ENCODE measurements at places on chromosomes 2 and 18. TPM values are rescaled to one million over a fixed set of nuclear protein-coding genes. Genes with fewer than 3 reads are reported as not detected.

Gene RAPGEF4
- total RNA-seq, result 1.9 TPM

Gene WDFY1
- 158 TPM for total RNA-seq

Gene AMER3
- total RNA-seq, result not detected

Gene TMEM37
- 0.37 TPM for total RNA-seq
